ENCODE measurements at places on chromosomes 12 and 14.

GRCh38 chr14:73180385-73180805 lies 44.1 kb downstream of the PSEN1 start:
- DNase-seq: no peak

DNA sequence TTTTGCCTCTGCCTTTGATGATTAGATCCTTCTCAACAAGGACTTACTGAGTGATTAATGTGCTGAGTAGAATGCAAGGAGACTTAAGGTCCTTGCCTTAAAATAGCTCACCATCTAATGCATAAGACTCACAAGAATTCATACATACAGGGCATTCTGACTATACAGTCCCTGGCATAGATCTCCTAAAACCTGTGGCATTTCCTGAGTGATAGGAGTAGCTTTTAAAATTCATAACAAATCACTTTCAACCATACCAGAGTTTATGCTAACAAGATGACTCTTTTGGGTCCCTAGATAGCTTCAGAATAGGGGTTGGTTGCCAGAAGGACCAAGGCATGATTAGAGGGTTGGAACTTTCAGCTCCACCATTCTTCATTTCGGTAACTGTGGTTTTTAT lies 48.8 kb downstream of the STXBP6 start:
- DNase-seq: no peak

- no peak for DNase-seq
These were observed 937.2 kb upstream of the FLRT2 start for GRCh38 chr14:84592770-84593169.

- no peak for DNase-seq
These were observed 67.2 kb upstream of the SYT1 start for GRCh38 chr12:78797196-78797931.

DNA sequence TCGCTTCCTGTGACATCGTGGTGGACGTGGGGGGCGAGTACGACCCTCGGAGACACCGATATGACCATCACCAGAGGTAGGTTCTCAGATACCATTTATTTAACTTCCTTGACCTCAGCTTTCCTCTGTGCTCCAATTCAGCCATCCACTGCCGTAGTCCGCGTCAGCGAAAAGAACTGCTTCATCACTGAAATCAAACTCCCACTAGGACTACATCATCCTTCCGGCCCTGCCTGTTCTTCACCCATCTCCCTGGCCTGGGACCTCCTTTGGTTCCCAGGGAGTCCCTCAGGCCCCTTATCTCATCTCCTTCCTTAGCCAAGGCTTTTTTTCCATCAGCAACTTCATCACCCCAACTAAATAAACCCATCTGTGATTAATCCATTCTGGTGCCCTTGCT lies 692 bp downstream of the MYG1 start:
- no peak for DNase-seq

GRCh38 chr14:75896341-75896740 lies 85.5 kb downstream of the TGFB3 start:
- no peak for DNase-seq

- no peak for DNase-seq
These were observed 1.0 kb upstream of the CLIP1 start for GRCh38 chr12:122423258-122424165.

All from putamen (tissue), 1 donor.